ENCODE measurements at places on chromosomes 13 and 19. TPM values are rescaled to one million over a fixed set of nuclear protein-coding genes. Genes with fewer than 3 reads are reported as not detected.

Gene RXFP2
- 0.27 TPM for polyA plus RNA-seq

Gene ANGPTL4
- polyA plus RNA-seq: 2.8 TPM

Gene TRPM4
- polyA plus RNA-seq: 66.3 TPM

Gene SULT2A1
- polyA plus RNA-seq: not detected

Gene ETFB
- polyA plus RNA-seq: 40.0 TPM

Gene UGGT2
- 27.1 TPM for polyA plus RNA-seq

Gene MED4
- 65.5 TPM for polyA plus RNA-seq

Gene ZNF543
- 6.2 TPM for polyA plus RNA-seq

- peak; percentile 11 for DNase-seq
Observed at GRCh38 chr13:25980255-25980654, 71.6 kb downstream of the SHISA2 start.

DNA sequence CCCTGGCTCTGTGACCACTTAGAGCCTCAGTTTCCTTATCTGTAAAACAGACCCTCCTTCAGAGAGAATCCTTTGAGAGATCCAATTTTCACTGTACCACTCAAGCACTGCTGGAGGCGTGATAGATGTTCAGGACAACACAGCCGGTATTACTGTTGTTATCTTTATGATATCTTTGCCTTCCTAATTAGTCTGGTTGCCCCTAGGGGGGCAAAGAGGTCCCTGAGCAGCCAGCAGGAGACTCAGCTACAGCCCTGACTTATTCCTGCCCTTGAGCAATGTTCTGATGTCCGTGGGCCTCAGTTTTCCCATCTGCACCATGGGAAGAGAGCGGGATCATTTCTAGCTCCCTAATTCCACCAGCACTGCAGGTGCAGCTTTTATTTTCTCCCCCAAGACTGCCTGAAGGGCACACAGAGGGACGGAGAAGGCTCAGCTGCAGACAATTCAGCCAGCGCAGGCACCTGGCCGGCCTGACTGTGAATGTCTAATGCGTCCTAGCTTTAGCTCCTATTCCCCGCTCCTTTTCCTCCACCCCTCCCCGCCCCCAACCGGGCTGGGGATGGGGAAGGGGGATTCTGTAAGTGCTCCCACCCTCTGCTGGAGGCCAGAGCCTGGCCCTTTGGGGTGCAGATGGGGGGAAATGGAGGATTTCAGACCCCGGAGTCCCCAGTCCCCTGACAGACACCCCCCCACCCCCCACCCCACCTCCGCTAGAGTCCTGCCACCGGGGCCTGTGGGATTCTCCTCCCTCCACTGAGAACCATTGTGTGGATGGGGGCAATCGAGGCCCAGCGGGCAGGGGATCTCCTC, 16.2 kb downstream of the TLE5 start:
- DNase-seq: no peak

- no peak for DNase-seq
Observed at GRCh38 chr13:51958217-51958547, 53.1 kb downstream of the ATP7B start.

- no peak for DNase-seq
Observed at GRCh38 chr19:55352549-55353145, 1.9 kb downstream of the COX6B2 start.

GRCh38 chr13:95676105-95676761, 706 bp upstream of the DNAJC3 start:
- DNase-seq: no peak

DNA sequence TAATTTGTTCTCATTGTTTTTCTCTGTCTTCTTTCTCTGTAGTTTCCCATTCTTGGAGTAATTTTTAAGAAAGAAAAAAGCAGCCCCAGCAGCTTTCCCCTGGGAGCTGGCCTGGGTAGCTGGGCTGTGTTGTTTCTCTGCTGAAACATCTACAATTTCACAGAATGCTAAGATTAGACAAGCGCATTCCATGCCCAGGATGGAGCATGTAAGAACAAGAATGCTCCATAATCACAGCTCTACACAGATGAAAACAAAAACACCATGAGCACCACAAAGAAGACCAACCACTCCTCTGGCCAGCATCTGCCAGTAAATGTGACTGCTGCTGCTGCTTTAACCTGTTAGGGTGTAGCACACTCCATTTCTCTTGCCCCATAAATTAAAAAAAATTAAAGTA, 239.2 kb upstream of the SLITRK1 start:
- no peak for DNase-seq

DNA sequence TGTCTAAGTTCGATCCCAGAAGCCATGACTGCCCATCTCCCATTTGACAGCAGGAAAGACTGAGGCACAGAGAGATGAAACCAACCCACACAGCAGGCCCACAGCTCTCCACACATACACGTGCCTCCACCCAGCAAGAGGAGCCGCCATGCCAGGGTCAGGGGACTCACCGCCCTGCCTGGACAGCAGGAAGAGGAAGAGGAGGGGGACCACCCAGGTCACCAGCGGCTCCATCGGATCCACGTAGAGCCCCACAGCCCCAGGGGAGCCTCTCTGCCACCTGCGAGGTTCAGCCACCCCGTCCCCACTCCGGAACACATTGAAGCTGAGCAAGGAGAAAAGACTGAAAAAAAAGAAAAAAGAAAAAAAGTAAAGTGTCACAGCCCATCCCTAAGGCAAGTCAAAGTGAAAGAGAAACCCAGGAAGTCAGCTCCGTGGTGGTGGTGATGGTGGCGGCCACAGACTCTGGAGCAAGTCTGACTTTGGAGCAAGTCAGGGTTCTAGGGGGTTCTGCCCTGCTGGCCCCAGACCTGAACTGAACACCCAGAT, at the start of gene IL12RB1:
TSS of gene IL12RB1 (minus strand) at position 345 of the 549 bp plus-strand sequence. CDS start at position 234, 111 bp downstream.
- no peak for DNase-seq

DNA sequence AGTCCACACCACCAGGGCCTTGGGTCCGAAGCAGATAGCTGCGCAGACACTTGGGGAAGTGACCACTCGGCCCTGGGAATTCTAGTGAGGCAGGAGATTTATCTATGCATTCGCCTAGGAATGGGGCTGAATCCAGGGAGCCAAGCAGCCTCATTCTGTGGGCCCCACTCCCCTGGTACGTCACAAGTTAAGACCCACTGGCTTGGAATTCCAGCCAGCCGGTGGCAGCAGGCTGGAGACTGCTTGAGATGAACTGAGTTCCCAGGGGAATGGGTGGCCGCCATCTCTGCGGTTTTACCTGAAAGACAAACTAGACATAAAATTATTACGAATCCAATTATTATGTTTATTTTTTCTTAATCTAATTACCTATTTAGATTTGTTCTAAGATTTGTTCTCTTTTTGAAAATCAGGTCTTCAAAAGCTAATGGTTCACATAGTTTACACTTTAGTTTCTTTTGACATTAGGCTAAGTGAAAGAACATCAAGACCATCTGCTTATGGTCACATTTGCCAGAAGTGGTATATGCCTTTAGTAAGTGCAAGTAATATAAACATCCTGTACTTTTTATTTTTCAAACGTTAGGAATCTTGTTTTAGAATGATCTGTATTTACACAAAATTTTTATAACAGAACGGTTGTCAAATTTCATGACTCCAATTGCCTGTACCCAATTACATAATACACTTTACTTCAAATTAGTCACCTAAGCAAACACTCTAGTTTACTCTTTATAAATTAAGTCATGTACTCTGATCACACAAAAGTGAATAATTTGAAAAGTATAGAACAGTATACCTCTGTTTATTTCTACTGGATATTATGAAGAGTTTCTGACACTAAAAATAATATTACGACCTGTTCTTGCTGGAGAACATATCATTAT, 74.4 kb downstream of the SLITRK6 start:
- no peak for DNase-seq

DNA sequence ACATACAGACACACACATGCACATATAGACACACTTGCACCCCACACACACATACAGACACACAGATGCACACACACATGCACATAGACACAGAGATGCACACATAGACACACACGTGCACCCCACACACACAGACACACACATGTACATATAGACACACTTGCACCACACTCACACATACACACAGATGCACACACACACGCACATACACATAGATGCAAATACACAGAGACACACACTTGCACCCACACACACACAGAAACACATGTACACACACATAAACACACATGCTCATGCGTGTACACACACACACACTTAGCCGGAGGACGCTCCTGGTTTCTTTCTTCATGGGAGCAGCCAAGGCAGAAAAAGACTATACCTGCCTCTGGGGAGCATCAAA, 10.0 kb downstream of the COL4A2 start:
- no peak for DNase-seq

DNA sequence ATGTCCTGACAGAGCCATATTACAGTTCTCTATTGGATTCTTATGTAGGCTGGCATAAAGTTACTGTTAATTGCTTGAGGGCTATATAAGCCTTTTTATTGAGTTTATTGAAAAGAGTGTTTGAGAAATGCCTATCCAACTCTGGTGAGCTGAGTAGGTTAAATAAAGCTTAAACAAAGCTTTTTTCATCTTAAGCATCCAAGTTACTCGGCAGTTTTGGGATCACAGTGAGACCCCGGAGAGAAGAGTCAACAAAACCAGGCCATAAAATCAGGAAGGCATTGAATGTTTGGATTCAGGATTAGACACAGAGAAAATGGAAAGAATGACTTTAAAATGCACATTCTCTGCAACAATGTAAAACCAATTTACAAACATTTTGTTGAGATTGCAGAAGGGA, 588.5 kb downstream of the DACH1 start:
- no peak for DNase-seq

DNA sequence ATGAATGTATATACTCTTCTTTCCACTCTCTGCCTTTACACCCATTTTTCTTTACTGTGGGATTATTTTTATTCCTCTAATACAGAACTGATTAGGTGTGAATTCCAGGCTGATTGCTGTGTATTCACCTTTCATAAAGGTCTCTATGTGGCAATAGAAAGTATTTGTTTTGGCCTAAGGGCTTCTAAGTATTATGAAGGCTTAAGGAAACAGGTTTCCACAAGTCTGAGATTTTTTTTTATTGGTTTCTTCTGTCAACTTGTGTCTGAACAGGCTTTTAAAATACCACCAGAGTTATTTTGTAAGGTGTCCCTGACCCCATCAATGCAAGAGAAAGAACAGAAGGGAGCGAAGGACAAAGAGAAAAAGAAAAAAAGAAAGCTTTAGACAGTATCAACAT, 1102.0 kb upstream of the SPRY2 start:
- DNase-seq: no peak

DNA sequence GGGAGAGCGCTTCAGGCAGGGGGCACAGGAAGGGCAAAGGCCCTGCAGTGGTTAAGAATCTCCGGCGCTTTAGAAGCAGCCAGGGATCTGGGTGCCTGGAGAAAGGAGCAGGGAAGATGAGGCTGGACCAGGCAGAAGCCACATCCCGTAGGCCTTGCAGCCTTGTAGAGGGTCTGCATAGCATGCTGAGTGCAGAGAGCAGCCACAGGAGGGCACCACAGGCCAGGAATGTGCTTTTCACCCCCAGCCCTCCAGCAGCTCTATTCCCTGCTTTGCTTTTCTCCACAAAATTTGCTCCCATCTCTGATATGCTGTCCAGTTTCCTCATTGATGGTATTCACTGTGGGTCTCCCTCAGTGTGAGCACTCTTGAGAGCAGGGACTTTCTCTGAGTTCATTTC, 5.7 kb downstream of the WDR62 start:
- DNase-seq: no peak

DNA sequence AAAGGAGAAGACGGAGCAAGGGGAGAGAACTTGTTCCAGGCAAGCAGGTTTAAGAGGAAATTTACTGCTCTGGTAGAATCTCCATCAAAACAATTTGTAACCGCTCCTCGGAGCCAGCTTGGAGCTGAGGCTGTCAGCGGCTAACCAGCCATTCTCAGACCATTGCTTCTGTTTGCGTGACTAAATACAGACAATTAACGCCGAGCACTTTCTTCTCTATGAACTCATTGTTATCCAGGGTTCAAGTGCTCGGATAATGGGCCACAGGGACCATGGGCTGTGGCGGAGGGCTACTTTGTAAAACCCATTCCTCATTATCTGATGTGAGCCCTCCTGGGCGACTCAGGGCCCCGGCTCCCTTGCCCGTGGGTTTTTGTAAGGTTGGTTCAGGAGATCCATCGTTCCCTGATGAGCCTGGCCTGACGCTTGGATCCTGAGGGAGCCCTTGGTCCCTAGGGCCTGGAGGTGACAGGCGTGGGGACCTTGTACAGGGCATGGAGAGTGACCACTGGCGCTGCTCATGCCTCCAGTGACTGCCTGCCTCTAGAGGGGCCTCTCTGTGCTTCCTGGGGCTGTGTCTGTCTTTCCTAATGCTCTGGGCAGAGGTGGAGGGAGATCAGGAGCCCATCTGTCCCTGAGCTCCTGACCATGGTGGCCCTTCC, 61.5 kb upstream of the ZNF536 start:
- DNase-seq: no peak

DNA sequence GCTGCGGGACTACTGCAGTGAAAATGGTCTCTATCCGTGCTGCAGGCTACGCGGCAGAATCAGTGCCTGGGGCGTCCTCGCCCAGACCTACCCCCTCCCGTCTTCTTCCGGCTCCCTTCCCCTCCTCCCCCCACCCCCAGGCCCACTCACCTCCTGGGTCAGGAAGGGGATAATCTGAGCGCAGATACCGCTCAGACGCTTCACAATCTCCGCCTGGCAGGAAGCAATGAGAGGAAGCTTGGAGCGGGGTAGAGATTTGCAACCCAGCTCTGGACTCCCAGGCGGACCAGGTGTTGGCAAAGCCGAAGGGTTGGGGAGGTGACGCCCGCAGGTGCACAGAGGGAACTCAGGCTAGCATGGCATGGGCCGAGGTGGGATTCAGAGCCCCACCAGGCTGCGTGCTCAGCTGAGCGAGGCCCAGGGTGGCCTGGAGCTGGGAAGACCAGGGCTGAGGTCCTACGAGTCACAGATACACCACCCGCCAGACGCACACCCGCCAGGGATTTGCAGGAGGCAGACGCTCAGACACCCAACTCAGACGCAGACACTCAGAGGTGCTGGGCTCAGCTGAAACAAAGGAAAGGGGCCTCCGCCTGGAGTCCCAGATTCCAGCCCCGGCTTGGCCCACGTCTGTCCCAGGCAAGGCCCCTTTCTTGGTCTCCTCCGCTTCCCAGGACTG, 4.1 kb downstream of the TLE2 start:
- DNase-seq: no peak

- DNase-seq: no peak
Observed at GRCh38 chr19:10620786-10621185, 4.6 kb upstream of the SLC44A2 start.

DNA sequence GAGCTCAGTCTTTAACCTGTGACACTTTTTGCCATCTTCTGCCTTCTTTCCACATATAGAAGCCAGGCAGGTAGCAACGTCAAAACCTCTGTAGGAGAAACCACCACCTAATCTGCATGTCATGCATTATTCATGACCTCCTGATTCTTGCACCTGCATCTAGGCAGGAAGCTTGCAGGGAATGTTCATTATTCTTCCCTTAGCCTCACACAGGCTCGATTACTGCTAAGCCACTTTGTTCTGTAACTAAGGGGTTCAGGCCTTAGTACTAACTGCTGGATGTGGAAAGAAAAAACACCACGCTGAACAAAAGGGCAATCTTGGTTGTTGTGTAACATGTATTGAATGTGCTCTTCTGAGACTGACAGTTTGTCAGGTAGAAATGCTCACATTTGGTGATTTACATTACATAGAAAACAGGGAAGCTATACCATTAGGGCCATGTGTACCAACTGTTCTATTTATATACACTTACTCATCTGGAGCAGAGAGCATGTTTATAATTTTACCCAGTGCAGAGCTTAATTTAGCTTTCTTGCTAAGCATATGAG, 366.9 kb downstream of the KLF12 start:
- DNase-seq: no peak

- no peak for DNase-seq
Observed at GRCh38 chr13:108425056-108425455, 155.5 kb downstream of the TNFSF13B start.
